ENCODE measurements at places on chromosomes 3 and 15. TPM values are rescaled to one million over a fixed set of nuclear protein-coding genes. Genes with fewer than 3 reads are reported as not detected.

GRCh38 chr3:111534701-111535100, 7.3 kb upstream of the CD96 start:
- H3K4me3 ChIP-seq = no peak overlapping the region
- no peaks in the 10 kb centered on the region for H3K36me3 ChIP-seq
- peaks cover 36% of the 10 kb centered on the region for H3K4me1 ChIP-seq
- no peaks in the 10 kb centered on the region for H3K27me3 ChIP-seq
- H3K27ac ChIP-seq = no peak overlapping the region

SNURF gene
- total RNA-seq = 17.8 TPM

- H3K36me3 ChIP-seq = no peaks in the 10 kb centered on the region
- no peaks in the 10 kb centered on the region for H3K27me3 ChIP-seq
- H3K4me3 ChIP-seq = no peak overlapping the region
Observed at GRCh38 chr3:171328419-171329082, 131.7 kb downstream of the TNIK start.

DNA sequence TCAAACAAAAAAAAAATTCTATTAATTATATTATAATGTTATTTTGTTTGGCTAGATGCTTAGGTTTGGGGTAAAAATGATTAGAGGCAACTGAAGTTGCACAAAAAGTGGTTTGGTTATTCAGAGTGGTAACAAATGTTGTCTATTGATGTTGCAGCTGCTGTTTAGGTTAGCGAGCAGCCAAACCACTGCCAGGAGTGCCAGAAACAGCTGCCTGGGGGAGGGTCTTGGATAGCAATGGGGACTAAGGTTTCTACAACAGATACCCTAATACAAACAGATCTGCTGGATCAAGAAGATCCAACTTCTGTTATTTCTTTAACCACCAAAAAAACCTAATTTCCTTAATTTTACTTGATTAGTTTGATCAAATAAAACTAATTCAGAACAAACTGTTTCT, 26.6 kb downstream of the BTLA start:
- no peak overlapping the region for H3K27ac ChIP-seq
- H3K4me3 ChIP-seq = no peak overlapping the region
- no peaks in the 10 kb centered on the region for H3K27me3 ChIP-seq
- no peak for DNase-seq
- peaks cover 66% of the 10 kb centered on the region for H3K4me1 ChIP-seq

GRCh38 chr15:100878648-100879047, 983 bp upstream of the ALDH1A3 start:
- no peaks in the 10 kb centered on the region for H3K36me3 ChIP-seq
- H3K4me3 ChIP-seq = peak overlapping the region; percentile 58
- peaks cover 60% of the 10 kb centered on the region for H3K27me3 ChIP-seq
- H3K27ac ChIP-seq = no peak overlapping the region
- H3K4me1 ChIP-seq = no peaks in the 10 kb centered on the region
- no peak for DNase-seq

DNA sequence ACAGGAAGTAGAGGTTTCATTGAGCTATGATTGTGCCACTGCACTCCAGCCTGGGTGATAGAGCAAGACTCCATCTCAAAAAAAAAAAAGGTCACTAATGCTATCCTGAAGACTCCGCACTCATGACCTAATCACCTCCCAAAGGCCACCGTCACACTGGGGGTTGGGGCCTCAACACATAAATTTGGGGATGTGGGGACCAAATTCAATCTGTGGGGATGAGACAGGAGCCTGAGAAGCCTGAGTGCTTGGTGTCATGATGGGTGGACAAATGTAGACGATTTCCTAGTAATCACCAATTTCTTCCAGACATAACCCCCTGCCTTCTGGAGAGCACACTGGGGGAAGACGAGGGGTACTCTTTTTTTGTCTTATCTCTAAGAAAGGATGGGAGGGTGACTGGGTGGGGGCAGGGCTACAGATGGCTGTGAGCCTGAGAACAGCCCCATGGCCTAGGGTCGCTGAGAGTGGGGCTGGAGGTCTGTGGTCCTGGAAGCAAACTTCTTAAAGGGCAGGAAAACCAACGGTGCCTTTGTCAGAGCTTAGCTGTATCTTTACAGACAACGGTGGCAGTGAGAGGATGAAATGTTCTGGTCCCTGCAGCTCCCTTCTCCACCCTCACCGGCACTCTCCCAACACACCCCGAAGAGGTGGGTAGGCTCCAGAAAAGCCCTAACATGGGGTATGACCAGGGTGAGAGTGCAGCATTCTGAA, 16.6 kb upstream of the KLF13 start:
- H3K27me3 ChIP-seq = no peaks in the 10 kb centered on the region
- H3K4me3 ChIP-seq = no peak overlapping the region
- no peak overlapping the region for H3K27ac ChIP-seq
- no peaks in the 10 kb centered on the region for H3K36me3 ChIP-seq
- H3K4me1 ChIP-seq = peaks cover 26% of the 10 kb centered on the region
- DNase-seq = no peak

GRCh38 chr3:193488741-193489140, 66.0 kb downstream of the ATP13A4 start:
- H3K36me3 ChIP-seq = no peaks in the 10 kb centered on the region
- H3K4me3 ChIP-seq = no peak overlapping the region
- no peak overlapping the region for H3K27ac ChIP-seq

- H3K27me3 ChIP-seq = no peaks in the 10 kb centered on the region
- H3K4me3 ChIP-seq = no peak overlapping the region
- H3K4me1 ChIP-seq = peaks cover 18% of the 10 kb centered on the region
- peaks cover 30% of the 10 kb centered on the region for H3K36me3 ChIP-seq
- no peak for DNase-seq
Observed at GRCh38 chr3:133599280-133599679, 25.8 kb downstream of the CDV3 start.

GRCh38 chr15:83248151-83249029, 36.1 kb downstream of the BNC1 start:
- no peaks in the 10 kb centered on the region for H3K4me1 ChIP-seq
- H3K27ac ChIP-seq = no peak overlapping the region
- H3K4me3 ChIP-seq = no peak overlapping the region
- H3K27me3 ChIP-seq = peaks cover 37% of the 10 kb centered on the region

DNA sequence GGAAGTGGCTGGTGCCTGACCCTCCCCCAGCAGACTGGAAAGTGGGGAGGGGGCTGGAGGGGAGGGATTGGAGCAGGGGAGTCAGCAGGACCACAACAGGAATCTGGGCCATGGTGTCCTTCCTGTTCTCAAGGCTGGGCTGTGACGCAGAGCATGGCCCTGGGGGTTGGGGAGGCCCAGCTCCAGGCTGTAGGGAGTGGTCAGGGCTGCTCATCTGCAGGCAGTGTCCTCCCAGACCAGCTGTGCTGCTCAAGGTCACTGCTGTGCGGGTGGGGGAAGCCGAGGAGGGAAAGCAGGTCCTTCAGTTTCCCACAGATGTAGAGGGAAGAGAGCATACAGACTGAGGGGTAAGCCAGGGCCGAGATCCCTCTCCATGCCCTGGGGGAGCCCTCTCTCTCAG, 40.7 kb downstream of the CYP11A1 start:
- no peaks in the 10 kb centered on the region for H3K36me3 ChIP-seq
- no peak overlapping the region for H3K27ac ChIP-seq
- no peak overlapping the region for H3K4me3 ChIP-seq
- peaks cover 12% of the 10 kb centered on the region for H3K4me1 ChIP-seq

IVD gene
- 65.0 TPM for total RNA-seq

DNA sequence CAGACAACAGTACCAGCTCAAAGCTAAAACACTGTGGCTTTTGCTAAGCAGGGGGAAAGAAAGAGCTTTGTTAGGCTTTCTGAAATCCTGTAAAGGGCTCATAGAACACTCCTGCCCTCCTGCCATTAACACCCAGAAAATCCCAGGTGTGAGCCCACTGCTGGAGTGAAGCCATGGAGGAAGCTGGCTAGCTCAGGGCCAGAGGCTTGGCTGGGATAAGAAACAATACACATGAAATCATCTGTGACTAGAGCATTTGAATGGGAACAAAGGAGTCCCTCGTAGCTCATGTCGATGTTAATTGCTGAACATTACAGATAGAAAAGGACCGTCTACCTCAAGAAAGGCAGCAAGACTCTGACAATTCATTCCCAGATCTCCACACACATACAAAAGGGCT, 23.5 kb downstream of the RUVBL1 start:
- no peak for DNase-seq
- peaks cover 53% of the 10 kb centered on the region for H3K36me3 ChIP-seq
- H3K27ac ChIP-seq = no peak overlapping the region
- peaks cover 3% of the 10 kb centered on the region for H3K4me1 ChIP-seq

GRCh38 chr15:44788748-44789147, 52.4 kb downstream of the TRIM69 start:
- H3K4me1 ChIP-seq = peaks cover 40% of the 10 kb centered on the region
- H3K27ac ChIP-seq = peak overlapping the region; percentile 89
- H3K36me3 ChIP-seq = no peaks in the 10 kb centered on the region
- peak overlapping the region; percentile 3 for H3K4me3 ChIP-seq
- DNase-seq = peak; percentile 83
- no peaks in the 10 kb centered on the region for H3K27me3 ChIP-seq

- H3K27me3 ChIP-seq = no peaks in the 10 kb centered on the region
- no peak overlapping the region for H3K27ac ChIP-seq
- H3K4me3 ChIP-seq = no peak overlapping the region
- H3K36me3 ChIP-seq = no peaks in the 10 kb centered on the region
- H3K4me1 ChIP-seq = no peaks in the 10 kb centered on the region
- no peak for DNase-seq
Observed at GRCh38 chr3:55959471-55960080, 472.5 kb upstream of the WNT5A start.

DNA sequence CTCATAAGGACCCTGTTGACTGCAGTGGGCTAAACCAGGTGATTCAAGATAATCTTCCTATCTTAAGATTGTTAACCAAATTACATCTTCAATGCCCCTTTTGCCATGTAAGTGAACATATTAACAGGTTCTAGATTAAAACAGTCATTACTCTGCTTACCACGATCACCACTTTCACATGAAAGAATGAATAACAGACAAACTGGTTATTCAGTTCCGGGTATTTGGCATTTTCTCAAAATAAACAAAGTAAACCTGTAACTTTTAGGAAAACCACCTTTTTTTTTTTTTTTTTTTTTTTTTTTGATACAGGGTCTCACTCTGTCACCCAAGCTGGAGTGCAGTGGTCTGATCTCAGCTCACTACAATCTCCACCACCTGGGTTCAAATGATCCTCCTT, 131.2 kb downstream of the IMPG2 start:
- H3K27me3 ChIP-seq = peaks cover 8% of the 10 kb centered on the region
- H3K4me1 ChIP-seq = no peaks in the 10 kb centered on the region

GRCh38 chr3:70352215-70352614, 39.8 kb upstream of the MDFIC2 start:
- no peak for DNase-seq
- H3K4me1 ChIP-seq = no peaks in the 10 kb centered on the region
- no peak overlapping the region for H3K27ac ChIP-seq
- H3K36me3 ChIP-seq = no peaks in the 10 kb centered on the region
- H3K4me3 ChIP-seq = no peak overlapping the region
- H3K27me3 ChIP-seq = peaks cover 2% of the 10 kb centered on the region

GOLGA8F gene
- not detected for total RNA-seq

DNA sequence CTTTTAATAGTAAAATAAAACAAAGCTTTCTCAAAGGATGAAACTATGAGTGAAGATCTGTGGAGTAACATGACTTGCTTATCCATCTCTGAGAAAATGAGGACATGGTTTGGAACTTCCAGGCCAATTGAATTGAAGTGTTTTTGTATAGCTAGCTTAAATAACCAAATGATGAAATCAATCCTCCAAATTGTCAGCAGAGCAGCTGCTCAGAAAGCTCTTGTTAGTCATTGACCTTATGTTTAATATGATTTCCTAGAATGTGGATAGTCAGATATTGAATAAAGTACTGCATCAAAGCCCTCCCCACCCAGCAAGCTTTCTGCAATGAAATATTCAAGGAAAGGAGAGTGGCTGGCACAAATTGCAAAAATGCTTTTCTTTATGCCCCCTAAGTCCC, 437.2 kb downstream of the MFSD1 start:
- H3K27me3 ChIP-seq = peaks cover 5% of the 10 kb centered on the region
- H3K4me3 ChIP-seq = no peak overlapping the region
- no peak overlapping the region for H3K27ac ChIP-seq
- H3K4me1 ChIP-seq = no peaks in the 10 kb centered on the region
- no peak for DNase-seq
- H3K36me3 ChIP-seq = no peaks in the 10 kb centered on the region

- H3K27ac ChIP-seq = no peak overlapping the region
- H3K4me3 ChIP-seq = no peak overlapping the region
- no peak for DNase-seq
- no peaks in the 10 kb centered on the region for H3K36me3 ChIP-seq
- no peaks in the 10 kb centered on the region for H3K4me1 ChIP-seq
Observed at GRCh38 chr3:52800079-52800478, 5.5 kb downstream of the ITIH3 start.

- H3K36me3 ChIP-seq = no peaks in the 10 kb centered on the region
- no peak overlapping the region for H3K4me3 ChIP-seq
- DNase-seq = no peak
- H3K4me1 ChIP-seq = no peaks in the 10 kb centered on the region
- H3K27me3 ChIP-seq = no peaks in the 10 kb centered on the region
- H3K27ac ChIP-seq = no peak overlapping the region
Observed at GRCh38 chr15:47041301-47041700, 676.0 kb upstream of the SEMA6D start.
